ENCODE measurements at places on chromosomes 4 and X.

DNA sequence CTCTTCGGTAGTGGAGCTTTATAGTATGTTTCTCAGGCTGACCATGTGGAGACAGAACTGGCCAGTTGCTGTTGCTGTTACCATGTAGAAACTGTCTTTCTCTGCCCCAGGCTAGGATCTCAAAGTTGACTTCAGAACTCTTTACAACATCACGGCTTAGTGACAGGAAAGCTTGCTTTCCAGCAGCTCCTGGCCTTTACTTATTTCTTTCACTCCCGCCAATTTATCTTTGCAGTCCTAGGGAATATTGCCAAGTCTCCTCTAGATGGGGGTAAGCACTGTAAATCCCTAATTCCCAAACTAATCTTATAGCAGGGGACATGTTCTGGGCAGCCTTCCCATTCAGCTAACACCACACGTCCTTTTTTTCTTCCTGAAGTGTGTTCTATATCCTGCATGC lies 631.6 kb downstream of the SPRY1 start:
- DNase-seq: no peak

DNA sequence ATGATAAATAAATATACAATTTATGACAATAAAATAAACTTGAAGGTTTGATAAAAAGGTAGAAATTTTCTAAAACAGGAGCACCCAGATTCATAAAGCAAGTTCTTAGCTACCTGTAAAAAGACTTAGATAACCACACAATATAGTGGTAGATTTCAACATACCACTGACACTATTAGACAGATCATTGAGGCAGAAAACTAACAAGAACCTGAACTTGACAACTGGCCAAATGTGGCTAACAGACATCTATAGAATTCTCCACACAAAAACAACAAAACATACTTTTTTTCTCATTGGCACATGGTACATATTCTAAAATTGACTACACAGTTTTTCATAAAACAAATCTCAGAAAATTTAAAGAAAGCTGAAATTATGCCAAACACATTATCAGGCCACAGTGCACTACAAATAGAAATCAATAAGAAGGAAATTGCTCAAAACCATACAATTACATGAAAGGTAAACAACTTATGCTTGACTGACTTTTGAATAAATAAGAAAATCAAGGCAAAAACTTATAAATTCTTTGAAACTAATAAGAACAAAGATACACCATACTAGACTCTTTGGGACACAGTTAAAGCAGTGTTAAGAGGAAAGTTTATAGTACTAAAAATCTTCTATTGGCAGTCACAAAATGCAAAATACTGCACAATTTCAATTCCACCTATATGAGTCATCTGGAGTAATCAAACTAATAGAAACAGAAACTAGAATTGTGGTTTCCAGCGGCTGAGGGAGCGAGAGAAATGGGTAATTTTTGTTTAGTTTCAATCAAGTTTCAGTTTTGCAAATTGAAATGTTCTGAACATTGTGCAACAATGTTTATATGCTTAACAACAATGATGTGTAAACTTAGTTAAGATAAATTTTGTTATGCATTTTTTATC lies 925.6 kb downstream of the SH3BGRL start:
- DNase-seq: no peak

GRCh38 chr4:185396724-185397385 lies at the start of gene ANKRD37:
TSS of gene ANKRD37 (plus strand) at chr4:185396841. CDS start at chr4:185396924, 83 bp downstream.
- DNase-seq: no peak

- no peak for DNase-seq
Observed at GRCh38 chr4:113809311-113809710, 47.8 kb upstream of the CAMK2D start.

GRCh38 chrX:83145876-83146275 lies 362.2 kb upstream of the POU3F4 start:
- no peak for DNase-seq

DNA sequence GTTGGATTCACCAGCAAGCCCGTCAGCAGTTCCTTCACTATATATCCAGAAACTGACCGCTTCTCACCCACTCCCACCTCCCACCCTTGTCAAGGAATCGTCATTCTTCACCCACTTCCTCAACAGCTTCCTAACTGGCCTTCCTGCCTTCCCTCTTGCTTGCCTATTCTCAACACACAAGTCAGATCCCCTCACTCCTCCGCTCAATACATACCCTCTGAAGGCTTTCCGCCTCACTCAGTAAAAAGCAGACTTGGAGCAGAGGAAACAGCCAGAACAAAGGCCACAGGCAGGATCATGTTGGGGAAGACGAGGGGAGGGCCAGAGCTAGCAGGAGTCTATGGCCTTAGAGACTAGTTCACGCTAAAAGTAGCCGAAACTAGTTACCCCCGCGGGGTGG lies 23.7 kb downstream of the RWDD4 start:
- peak; percentile 54 for DNase-seq

DNA sequence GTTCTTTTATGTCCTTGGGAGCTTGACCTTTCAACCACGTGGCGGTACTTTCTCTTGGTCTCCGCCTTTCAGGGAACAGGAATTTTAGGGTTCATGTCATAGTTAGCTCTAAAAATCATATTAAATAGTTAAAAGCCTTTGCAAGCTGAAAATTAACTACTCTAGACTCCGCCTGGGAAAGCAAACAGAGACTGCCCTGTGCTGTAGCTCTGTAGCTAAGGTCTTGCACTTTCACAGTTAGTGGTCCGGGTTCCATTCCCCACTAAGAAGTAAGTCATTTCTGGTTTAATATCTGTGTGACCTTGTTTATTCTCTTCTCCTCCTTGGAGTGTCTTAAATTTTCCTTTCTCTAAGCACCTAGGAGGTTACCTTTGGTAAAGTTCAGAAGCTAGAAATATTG lies 118.2 kb downstream of the PHF8 start:
- no peak for DNase-seq

DNA sequence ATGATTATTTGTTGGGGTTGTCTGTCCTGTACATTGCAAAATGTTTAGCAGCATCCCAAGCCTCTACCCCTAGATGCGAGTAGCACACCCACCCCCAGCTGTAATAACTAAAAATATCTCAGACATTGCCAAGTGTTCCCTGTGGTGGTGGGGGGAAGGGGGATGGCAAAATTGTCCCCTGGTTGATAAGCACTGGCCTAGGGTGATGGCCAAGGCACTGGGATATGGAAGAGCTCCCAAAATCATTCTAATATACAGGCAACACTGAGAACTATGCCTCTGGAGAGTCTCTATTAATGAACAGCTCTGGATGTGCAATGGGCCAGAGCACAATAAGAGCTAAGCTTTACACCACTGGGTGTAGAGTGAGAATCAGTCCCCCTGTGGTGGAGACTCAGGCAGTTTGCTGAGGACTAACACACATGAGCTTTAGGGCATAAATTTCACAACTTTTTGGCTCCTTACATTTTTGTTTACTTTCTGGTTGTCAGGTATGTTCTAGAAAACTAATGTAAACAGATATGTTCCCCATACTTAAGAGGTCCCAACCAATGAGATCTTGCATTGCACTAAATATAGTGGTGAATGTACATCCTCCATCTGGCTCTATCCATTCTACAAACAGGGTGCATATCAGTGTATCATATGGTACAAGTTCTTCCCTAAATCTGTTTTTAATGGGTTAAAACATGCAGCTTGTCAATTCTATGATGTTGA lies 34.5 kb downstream of the EDNRA start:
- no peak for DNase-seq

GRCh38 chr4:113560579-113560978 lies 201.0 kb downstream of the CAMK2D start:
- DNase-seq: no peak

All from NCI-H2171 treated with DMSO at 0.1 percent for 48 hours (cell line).